ENCODE measurements at places on chromosomes 6 and 20. TPM values are rescaled to one million over a fixed set of nuclear protein-coding genes. Genes with fewer than 3 reads are reported as not detected.

Gene MRAP2
- not detected for total RNA-seq

Gene WFDC9
- total RNA-seq: not detected

Gene HSPA1L
- total RNA-seq: 8.2 TPM

Gene BMP5
- not detected for total RNA-seq

Gene PHACTR1
- 0.44 TPM for total RNA-seq

Gene PTCHD4
- total RNA-seq: not detected

Gene ADGRF1
- total RNA-seq: not detected

Gene ADGRF5
- not detected for total RNA-seq

Gene CFB
- total RNA-seq: 0.64 TPM

Gene NT5E
- total RNA-seq: 3.3 TPM

Gene ARFGEF3
- total RNA-seq: not detected

Gene GABRR1
- total RNA-seq: not detected

GRCh38 chr6:43887906-43888683 is 118.1 kb downstream of the VEGFA start:
- H3K4me1 ChIP-seq: no peaks in the 10 kb centered on the region
- H3K27ac ChIP-seq: no peak overlapping the region
- H3K4me3 ChIP-seq: no peak overlapping the region
- H3K36me3 ChIP-seq: no peaks in the 10 kb centered on the region
- DNase-seq: no peak

- DNase-seq: no peak
- H3K36me3 ChIP-seq: no peaks in the 10 kb centered on the region
- no peak overlapping the region for H3K4me3 ChIP-seq
- no peak overlapping the region for H3K27ac ChIP-seq
These were observed 6.3 kb downstream of the SAMD5 start for GRCh38 chr6:147514831-147515230.

GRCh38 chr6:136411025-136411325 is 121.3 kb upstream of the BCLAF1 start:
- DNase-seq: no peak
- no peaks in the 10 kb centered on the region for H3K36me3 ChIP-seq
- no peak overlapping the region for H3K27ac ChIP-seq
- no peaks in the 10 kb centered on the region for H3K27me3 ChIP-seq
- H3K4me3 ChIP-seq: no peak overlapping the region

GRCh38 chr6:36839749-36840431 is 646 bp upstream of the CPNE5 start:
- peak; percentile 51 for DNase-seq
- peaks cover 20% of the 10 kb centered on the region for H3K4me1 ChIP-seq
- no peaks in the 10 kb centered on the region for H3K36me3 ChIP-seq
- H3K4me3 ChIP-seq: peak overlapping the region; percentile 19
- no peak overlapping the region for H3K27ac ChIP-seq
- peaks cover 18% of the 10 kb centered on the region for H3K27me3 ChIP-seq

GRCh38 chr6:135106611-135107010 is 52.0 kb upstream of the HBS1L start:
- H3K36me3 ChIP-seq: no peaks in the 10 kb centered on the region
- H3K27ac ChIP-seq: no peak overlapping the region
- no peak overlapping the region for H3K4me3 ChIP-seq
- no peaks in the 10 kb centered on the region for H3K27me3 ChIP-seq

DNA sequence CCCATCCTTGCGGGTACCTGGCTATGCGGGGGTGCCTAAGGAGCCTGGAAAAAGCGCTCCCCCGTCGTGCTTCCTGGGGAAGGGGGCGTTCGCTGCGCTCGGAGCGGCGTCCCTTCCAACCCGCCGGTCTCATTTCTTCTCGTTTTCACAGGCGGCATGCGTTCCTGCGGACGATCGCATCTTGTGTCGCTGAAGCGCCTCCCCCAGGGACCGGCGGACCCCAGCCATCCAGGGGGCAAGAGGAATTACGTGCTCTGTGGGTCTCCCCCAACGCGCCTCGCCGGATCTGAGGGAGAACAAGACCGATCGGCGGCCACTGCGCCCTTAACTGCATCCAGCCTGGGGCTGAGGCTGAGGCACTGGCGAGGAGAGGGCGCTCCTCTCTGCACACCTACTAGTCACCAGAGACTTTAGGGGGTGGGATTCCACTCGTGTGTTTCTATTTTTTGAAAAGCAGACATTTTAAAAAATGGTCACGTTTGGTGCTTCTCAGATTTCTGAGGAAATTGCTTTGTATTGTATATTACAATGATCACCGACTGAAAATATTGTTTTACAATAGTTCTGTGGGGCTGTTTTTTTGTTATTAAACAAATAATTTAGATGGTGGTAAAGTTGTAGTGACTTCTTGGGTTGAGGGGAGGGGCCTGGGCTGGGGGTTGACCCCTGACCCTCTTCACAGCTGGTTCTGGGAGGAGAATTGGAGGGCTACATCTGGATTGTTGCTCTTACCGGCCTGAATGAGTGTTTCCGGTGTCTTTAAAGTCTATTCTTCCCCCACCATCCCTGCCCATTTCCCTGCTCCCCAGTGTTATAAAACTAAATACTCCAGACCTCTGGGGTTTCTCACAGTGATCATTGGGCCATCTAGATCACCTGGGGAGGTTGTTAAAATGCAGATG is 1.1 kb downstream of the ID1 start:
- no peaks in the 10 kb centered on the region for H3K36me3 ChIP-seq
- DNase-seq: peak; percentile 11
- H3K27me3 ChIP-seq: peaks cover 5% of the 10 kb centered on the region
- peak overlapping the region; percentile 26 for H3K27ac ChIP-seq
- peak overlapping the region; percentile 86 for H3K4me3 ChIP-seq
- peaks cover 29% of the 10 kb centered on the region for H3K4me1 ChIP-seq

GRCh38 chr20:21356386-21356785 is 40.9 kb downstream of the NKX2-4 start:
- H3K4me3 ChIP-seq: no peak overlapping the region
- no peak overlapping the region for H3K27ac ChIP-seq
- no peak for DNase-seq
- peaks cover 28% of the 10 kb centered on the region for H3K36me3 ChIP-seq

DNA sequence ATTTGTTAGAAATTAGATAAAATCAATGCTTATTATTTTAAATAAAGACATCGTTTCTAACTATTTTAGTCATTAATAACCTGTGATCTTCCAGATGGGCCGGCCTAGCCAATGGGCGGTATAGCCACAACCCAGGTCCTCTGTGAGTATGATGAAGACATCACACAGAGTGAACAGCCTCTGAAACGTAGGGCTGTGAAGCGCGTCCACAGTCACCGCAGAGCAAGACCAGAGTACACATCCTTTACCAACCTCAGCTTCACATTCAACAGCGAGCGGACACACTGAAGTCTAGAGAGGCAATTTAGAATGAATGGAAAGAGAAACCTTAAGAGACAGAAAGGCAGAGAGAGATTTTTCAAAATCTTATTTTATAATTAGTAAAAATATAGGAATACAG is 125.0 kb upstream of the RPS6KA2 start:
- no peak overlapping the region for H3K4me3 ChIP-seq
- H3K27ac ChIP-seq: no peak overlapping the region
- H3K36me3 ChIP-seq: no peaks in the 10 kb centered on the region
- DNase-seq: no peak
- H3K4me1 ChIP-seq: no peaks in the 10 kb centered on the region

DNA sequence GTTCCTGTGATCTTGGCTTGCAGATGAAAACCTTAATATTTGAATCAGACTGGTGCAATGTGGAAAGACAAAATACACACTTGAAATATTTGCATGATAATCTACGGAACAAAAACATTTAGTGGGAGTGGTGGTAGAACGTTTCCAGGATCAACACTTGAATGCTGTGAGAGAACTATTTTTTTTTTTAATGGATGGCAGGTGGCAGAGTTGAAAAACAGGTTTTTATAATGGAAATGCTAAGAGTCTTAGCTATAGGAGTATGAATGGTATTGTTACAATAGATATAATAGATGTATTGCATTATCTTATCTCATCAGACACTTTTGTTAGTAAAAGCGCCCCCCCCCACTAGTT is 49.2 kb downstream of the CDKAL1 start:
- DNase-seq: no peak
- H3K27ac ChIP-seq: no peak overlapping the region
- no peaks in the 10 kb centered on the region for H3K4me1 ChIP-seq
- no peak overlapping the region for H3K4me3 ChIP-seq

DNA sequence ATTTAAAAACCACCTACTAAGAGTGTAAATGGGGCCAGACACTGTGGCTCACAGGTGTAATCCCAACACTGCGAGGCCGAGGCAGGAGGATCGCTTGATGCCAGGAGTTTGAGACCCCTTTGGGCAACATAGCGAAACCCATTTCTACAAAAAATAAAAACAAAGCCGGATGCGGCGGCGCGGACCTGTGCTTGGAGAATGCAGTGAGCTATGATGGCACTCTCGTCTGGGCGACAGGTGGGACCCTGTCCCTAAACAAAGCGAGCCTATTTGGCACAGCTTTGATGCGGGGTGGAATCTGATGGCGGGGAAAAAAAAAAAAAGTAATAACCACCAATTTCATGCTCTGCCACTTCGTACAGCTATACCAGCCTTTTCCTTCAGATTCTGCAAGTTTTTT is 1.1 kb downstream of the TCP1 start:
- H3K27ac ChIP-seq: peak overlapping the region; percentile 93
- no peaks in the 10 kb centered on the region for H3K27me3 ChIP-seq
- H3K36me3 ChIP-seq: peaks cover 43% of the 10 kb centered on the region
- DNase-seq: peak; percentile 3
- peak overlapping the region; percentile 90 for H3K4me3 ChIP-seq
- H3K4me1 ChIP-seq: peaks cover 54% of the 10 kb centered on the region

Data from CD4-positive, alpha-beta memory T cell (primary cell).